ENCODE measurements at places on chromosomes 6 and 20.

DNA sequence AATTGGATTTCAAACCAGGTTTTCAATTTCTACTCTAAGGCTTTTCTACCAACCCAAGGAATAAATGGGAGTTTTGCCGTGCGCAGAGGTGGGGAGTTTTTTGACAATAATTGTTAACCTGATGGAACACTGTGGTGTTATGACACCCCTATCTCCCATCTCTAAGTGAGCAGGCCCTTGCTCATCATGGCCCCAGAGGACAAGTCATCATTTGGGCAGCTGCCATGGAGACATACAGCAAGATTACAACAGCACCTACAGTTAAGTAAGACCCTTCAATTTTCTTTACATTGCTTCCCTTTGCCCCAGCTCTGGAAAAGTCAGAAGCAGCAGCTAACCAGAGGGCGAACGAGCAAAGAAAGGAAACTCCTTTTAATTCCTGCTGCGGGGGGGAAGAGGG lies 54.3 kb downstream of the ADGRF5 start:
- DNase-seq, result no peak

DNA sequence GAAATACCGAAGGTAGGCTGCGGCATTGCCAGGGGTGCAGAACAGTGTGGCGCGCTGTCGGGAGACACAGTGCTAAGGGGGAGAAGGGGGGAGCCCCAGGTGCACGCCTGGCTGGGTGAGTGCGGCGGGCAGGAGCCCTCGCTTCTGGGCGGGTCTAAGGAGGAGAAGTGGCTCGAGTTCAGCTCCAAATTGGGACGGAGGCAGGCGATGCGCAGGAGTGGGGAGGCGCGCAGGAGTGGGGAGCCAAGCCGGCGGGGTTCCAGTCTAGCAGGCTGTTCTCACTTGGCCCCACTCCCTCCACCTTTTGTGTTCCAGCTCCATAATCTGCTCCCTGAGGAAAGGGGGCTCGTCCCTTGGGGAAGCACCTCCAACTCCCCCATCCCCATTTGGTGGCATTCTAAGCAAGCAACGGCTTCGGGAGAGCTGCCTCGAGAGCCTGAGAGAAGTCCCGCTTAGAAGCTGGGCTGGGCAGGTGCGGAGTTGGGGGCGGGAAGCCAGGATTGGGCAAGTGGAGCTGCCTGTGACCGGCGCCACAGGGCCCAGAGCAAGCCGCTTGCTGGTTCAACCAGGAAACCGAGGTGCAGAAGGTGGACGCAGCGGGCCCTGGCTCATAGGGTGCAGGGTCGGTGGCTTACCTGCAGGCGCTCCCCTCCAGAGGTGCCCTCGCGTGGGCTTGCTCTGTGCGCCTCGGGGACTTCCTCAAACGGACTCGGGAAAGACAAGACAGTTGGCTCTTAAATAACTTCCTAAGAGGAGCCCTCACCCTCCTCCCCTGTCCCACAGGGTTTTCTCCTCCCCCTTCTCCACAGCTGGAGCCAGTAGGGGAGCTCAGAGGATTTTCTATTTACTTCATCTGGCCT lies at the start of gene F13A1:
Gene F13A1 (minus strand): TSS at position 711 of the 860 bp plus-strand sequence. CDS start 1,998 bp downstream, outside the sequence.
- DNase-seq, result no peak

DNA sequence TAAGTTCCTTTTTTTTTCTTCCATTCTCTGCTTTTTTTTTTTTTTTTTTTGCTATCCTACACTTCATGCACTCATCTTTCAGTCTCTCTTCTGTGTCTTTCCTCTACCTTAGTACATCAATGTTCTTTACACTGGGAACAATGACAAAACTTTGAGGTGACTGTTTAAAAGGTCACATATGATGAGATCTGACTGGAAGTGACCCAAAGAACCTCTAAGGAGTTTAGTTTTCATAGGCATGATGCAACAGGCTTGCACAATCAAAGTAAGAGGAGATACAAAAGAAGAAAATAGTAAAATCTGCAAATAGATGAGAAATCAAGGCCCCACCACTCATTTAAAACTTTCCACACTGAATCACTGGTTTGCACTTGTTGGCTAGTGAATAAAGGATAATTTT lies 840.8 kb downstream of the TBC1D32 start:
- DNase-seq, result no peak

DNA sequence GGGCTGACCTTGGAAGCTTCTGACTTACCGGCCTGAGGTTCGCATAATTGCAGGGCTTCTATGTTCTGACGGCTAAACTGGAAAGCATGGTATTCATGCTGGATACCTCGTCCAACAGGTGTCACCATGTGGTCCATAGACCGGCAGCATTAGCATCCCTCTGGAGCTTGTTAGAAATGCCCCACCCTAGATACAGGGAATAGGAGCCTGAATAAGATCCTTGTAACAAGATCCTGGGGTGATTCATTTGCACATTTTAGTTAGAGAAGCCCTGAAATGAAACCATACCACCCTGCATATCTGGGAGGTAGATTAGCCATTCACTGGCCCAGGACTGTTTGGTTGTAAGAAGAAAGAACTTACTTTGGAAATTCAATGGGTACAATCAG lies 77.7 kb downstream of the TMEM170B start:
- DNase-seq, result no peak

- no peak for DNase-seq
Observed at GRCh38 chr6:120938164-120938875, 396.0 kb downstream of the TBC1D32 start.

GRCh38 chr6:158707120-158707820 lies 57.4 kb downstream of the SYTL3 start:
- no peak for DNase-seq

GRCh38 chr6:163367497-163368183 lies 46.9 kb upstream of the QKI start:
- no peak for DNase-seq

GRCh38 chr6:92684386-92684785 lies 735.0 kb downstream of the EPHA7 start:
- DNase-seq, result no peak

DNA sequence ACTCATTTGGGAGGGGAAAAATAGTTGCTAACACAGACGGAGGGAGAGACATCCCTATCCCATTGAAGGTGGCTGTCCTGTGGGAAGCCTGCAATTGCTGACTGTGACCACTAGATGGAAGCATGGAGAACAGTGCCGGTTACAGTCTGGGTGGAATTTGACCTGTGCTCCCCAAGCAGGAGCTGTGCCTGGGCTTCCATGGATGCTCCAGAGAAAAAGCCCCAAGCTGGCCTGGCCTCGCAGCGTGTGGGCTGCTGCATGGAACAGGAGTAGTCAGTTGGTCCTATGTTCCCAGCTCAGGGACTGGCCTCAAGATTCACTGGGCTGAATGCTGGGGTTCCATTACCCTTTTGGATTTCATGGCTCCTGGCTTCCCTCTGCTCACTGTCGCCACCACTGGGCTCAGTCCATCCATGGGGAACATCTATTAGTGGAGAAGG lies 116.3 kb upstream of the CHD6 start:
- DNase-seq, result peak; percentile 6

GRCh38 chr20:61678437-61678836 lies 387.2 kb downstream of the TAF4 start:
- DNase-seq, result no peak

- no peak for DNase-seq
Observed at GRCh38 chr6:166969390-166970002, 13.1 kb upstream of the RNASET2 start.

GRCh38 chr6:158816803-158817727 lies 2.1 kb downstream of the EZR start:
- peak; percentile 14 for DNase-seq

GRCh38 chr6:130240232-130240631 lies 17.5 kb upstream of the SAMD3 start:
- DNase-seq, result no peak

DNA sequence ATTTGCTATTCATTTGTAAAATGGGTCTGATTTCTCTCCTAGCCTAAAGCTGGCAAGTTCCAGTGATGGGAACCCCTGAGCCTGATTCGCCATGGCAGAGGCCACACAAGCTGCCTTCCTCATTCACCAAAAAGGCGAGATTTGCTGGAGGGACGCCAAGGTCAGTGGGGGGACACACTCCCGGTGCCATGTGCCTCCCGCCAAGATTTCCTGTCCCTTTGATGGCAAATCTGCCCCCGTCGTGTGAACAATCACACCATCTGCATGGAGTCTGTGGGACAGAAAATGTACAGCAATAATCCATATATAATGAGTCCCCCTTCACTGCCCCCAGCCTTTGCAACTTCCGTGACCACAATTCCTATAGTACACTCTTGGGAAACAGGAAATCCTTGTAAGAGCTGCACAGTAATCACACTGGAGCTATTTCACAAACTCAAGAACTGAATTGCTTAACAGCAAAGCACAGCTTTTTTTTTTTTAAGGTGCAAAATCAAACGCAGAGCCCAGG lies 15.7 kb upstream of the IGF2R start:
- no peak for DNase-seq

DNA sequence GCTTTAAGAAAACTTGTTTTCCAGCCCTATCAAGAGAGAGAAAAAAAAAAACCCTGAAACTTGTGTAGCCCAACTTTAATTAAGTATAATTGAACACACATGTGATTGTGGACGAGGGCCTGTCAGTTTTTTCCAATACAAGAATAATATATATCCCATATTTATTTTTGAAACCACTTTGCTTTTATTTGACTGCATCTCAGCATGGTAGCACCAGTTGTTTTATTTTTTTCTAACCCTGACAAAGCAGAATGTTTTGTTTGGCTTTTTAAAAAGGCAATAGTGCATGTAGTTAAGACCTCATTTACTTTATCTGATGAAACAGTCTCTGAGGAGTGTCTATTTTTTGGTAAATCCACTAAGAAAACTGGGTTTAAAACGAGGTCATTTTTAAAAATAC lies 257.7 kb downstream of the CDKAL1 start:
- DNase-seq, result no peak

- no peak for DNase-seq
Observed at GRCh38 chr6:43301081-43301870, 3.2 kb downstream of the SLC22A7 start.

All from stimulated activated CD4-positive, alpha-beta T cell treated with anti-CD3 and anti-CD28 coated beads, Interleukin-4, amount 100 ng/mL, for 1 hour (primary cell).